DMS 273 treated with DMSO at 0.1 percent for 48 hours (cell line): ENCODE measurements at places on chromosomes 11 and 22.

GRCh38 chr11:103683576-103683975, 352.9 kb upstream of the DDI1 start:
- no peak for DNase-seq

DNA sequence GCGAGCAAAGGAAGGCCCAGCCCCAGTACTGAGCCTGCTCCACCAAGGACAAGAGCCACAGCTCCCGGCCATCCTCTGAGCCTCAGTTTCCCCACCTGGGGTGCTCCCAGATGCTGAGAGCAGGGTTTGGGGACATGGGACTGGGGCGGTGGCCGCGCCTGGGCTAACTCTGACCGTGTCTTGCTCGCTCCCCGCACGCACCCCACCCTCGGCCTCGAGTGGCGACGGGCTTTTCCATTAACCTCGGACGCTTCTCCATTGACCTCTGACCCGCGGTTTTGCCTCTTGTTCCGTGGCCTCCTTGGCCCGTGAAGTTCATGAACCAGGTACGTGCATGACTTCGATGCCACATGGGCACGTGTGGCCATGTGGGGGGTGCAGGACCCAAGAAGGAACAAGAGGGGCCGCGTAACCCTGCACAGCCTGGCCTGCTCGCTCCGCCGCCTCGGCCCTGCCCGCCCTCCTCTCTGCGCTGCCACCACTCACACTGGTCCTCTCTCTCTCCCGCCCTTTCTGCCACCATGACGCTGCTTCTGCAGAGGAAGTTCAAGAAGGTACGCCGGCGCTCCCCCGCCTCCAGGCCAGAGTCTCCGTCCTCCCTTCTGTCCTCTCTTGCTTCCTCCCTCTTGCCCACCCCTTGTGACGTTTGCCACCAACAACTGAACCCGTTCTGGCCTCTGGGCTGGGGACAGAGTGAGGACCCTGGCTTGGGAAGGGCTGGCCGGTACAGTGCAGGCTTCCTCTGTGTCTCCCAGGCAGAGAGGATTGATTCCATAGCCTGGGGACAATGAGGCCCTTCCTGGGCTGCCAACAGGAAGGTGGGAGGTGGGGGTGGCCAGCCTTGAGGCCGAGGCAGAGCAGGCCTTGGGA, 6.9 kb downstream of the TNNT3 start:
- no peak for DNase-seq

- no peak for DNase-seq
Measured at GRCh38 chr22:39181778-39182177, 29.3 kb upstream of the CBX7 start.

DNA sequence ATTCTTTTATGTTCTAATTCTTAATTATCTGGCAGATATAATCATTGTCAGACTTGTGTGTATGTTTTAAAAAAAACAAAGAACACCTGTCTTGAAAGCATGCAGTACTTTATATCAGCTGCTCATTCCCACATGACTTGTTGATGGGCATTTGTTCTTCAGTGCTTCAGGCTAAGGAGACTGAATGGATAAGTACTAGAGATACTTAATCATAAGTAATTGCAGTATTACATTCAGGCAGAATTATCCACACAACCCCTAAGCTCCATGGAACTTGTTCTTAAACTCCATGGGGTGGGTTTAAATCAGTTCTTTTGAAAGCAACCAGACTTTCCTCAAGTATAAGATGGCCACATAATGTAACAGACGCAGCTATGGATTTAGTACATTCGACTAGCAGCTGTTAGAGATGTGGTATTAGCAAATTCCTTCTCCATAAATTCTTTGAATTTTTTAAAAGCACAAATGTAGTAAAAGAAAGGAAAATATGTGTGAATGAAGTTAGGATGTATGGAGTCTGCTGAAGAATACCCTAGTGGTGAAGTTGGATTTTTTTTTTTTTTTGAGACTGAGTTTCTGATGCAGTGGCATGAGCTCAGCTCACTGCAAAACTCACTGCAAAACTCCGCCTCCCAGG, 3.0 kb downstream of the JAM3 start:
- DNase-seq: no peak

DNA sequence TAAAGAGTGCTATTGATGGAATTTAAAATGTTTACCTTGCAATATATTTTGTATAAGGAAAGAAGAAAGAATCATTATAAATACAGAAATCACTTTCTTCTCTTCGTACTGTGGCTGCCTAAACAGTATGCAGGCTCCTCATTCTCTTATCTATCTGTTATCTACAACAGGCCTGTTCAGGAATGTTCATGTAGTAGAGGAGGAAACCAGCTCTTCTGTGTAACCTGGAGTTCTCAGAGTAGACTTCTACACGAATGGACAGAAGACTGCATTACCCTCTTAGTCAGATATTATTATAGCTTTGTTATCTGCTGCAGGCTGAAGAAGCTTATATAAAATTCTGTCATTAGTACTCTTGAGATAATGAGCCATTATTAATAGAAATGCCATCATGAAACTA, 1225.9 kb upstream of the CNTN5 start:
- DNase-seq: no peak

- no peak for DNase-seq
Measured at GRCh38 chr11:125931668-125932067, 14.2 kb upstream of the VSIG10L2 start.

DNA sequence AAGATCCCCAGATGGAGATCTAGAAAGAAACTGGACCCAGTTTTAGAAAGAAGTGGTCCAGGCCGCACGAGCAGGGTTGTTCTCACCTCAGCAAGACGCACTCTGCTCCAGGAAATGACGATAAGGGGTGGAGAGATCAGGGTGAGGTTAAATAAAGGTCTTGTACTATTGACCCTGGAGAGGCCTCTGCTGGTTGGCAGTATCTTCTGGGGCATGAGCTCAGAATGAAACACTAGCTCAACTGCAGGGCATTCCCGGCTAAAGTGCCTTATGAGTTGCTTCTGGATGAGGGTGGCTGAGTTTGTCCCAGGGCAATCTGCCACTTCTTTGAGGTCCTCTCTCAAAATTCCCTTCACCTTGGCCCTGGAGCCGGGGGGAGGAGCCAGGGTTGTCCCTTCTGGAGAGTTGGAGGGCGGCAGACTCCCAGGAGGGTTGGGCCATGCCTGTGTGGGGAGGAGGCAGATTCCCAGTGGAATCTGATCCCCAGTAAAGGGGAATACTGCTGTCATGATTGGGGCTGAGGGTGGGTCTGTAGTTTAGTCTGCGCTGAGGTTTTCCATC, 10.9 kb downstream of the USP2 start:
- DNase-seq: no peak

- DNase-seq: no peak
Measured at GRCh38 chr11:23192256-23192655, 332.0 kb upstream of the CCDC179 start.

GRCh38 chr22:20180640-20181039, 29.8 kb upstream of the CCDC188 start:
- DNase-seq: no peak

- DNase-seq: no peak
Measured at GRCh38 chr22:36003972-36004674, 24.5 kb downstream of the RBFOX2 start.

DNA sequence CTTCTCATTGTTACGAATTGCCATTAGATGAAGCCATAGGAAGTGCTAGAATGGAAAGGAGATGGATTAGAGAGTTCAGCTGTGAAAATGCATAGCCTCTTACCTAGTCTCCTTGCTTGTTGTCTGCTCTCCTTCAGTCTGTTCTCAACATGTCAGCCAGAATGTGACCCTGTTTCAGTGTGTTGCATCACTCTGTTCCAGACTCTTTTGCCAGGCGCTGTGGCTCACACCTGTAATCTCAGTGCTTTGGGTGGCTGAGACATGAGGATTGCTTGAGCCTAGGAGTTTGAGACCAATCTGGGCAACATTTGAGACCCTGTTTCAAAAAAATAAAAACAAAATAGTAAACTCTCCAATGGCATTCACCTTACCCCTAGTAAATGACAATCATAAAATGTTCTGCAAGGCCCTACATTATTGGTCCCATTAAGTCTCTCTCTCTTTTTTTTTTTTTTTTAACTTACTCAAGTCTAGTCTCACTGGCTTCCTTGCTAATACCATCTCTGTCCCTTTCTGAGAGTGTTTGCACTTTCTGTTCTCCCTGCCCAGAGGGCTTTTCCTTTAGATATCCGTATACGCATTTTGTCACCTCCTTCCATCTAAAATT, 39.4 kb downstream of the CYP2R1 start:
- DNase-seq: no peak

- DNase-seq: no peak
Measured at GRCh38 chr11:65430406-65431217, 8.0 kb downstream of the NEAT1 start.

DNA sequence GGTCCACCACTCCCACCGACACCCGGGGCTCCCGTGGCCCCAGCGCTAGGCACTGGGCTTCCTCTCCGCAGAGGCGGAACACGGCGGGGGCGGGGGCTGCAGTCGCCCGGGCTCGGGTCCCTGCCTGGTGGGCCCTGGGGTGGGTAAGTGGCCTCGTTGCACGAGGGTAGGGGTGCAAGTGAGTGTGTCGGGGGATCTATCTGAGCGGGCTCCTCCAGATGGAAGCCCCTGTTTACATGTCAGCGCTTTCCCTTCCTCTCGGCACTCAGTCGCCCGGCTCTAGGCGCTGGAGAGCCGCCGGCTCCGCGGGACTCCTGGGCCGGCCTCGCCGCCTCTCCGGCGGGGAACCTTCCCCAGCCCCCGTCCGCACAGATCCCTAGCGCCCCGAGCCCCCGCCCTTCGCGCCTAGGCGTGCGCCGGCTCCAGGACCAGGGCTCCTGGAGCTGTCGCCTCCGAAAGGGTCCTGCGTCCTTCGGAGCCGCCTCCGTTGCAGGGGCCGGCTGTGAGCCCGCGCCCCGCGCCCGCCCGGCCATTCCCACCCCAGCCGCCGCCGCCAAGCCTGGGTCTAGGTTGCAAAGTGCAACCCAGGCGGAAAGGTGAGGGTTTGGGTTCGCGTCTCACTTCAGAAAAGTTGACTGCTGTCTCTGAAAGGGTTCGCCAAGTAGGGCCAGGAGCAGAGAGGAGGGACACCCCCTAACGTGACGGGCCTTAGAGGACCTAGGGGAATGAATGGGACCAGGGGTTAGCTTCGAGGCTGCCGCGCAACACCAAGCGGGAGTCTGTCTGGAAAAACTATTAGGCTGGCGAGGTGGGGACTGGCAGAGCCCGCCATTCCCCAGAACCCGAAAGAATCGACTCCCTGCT, 978 bp downstream of the FLI1 start:
- DNase-seq: no peak

DNA sequence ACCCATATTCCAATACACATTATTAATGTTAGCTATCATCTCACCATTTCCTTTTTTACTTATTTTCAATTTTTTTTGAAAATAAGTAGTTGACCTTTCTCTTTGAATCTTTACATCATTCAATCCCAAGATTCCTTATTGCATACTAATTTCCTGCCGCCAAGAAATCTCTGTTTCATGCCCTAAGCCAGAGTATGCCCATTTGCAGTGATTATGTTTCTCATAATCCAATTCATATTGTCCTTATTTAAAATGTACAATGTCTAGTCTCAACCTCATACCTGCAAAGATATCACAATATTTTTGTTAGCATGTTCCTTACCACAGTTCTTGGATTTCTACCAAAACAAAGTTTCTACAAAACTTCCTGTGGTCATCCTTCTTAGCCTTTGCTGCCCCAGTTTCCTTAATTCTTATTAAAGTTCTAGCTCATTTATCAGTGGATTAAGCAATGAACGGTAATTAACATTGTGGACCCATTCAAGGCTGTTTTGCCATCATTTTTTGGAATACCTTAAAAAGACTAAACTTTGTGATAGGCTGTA, 75.3 kb downstream of the CD44 start:
- DNase-seq: no peak

DNA sequence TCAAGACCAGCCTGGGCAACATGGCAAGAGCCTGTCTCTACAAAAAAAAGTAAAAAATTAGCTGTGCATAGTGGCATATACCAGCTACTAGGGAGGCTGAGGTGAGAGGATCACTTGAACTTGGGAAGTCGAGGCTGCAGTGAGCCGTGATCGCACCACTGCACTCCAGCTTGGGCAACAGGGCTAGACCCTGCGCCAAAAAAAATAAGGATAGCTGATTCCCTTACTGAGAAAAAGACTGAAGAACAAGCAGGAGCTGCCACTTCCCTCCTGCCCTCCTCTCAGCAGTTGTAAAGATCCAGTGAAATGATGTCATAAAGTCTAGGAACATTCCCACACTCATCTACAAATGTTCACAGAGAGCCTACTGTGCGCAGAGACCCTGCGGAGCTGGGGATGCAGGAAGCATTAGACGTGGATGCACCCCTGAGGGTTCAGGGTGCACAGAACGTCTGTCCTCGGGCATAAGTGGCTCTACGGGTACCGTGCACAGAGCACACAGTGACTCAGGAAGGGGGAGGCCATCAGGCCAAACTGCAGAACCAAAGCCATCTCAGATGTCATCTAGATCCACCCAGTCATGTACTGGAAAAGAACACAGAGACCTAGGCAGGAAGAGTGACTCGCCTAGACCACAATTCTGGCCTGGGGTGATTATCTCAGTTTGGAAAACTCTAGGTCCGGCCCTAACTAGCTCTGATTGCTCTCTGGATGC, 11.7 kb downstream of the SEC14L2 start:
- no peak for DNase-seq

GRCh38 chr11:117045196-117045595, 53.0 kb downstream of the SIK3 start:
- peak; percentile 8 for DNase-seq

GRCh38 chr11:74735365-74735928, 4.2 kb upstream of the CHRDL2 start:
- DNase-seq: no peak

DNA sequence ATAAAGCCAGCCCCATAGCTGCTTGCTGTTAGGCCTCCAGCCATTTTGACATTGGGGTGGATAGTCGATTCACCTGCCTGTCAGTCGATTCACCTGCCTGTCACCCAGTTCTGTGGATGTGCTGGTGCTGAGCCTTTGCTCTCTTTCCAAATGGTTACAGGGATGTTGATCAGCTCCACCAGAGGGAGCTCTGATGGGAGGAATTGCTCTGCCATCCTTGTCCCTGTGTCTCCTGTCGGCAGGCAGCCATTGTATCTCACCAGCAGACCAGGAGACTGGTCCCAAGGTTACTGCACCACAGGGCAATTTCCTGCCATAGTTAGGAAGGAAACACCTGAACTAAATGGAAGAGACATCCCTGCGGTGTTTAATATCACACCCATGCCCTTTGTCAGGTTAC, 6.1 kb downstream of the MPEG1 start:
- no peak for DNase-seq

- DNase-seq: no peak
Measured at GRCh38 chr11:7251836-7252682, at the start of gene SYT9. TSS of gene SYT9 (plus strand) at chr11:7251904. CDS start at chr11:7252187, 283 bp downstream.
